ENCODE measurements at places on chromosomes 6 and 20. TPM values are rescaled to one million over a fixed set of nuclear protein-coding genes. Genes with fewer than 3 reads are reported as not detected.

The TENT5A gene
- 1.7 TPM for total RNA-seq

The RBM38 gene
- 12.3 TPM for total RNA-seq

The FAM217A gene
- total RNA-seq: not detected

The RNF182 gene
- 3.9 TPM for total RNA-seq

The OLIG3 gene
- not detected for total RNA-seq

The HLA-DQA2 gene
- not detected for total RNA-seq

The MED20 gene
- 19.8 TPM for total RNA-seq
